ENCODE measurements at places on chromosomes 12 and 14.

- no peak for DNase-seq
These were observed 1.1 kb downstream of the C14orf93 start for GRCh38 chr14:23008831-23009230.

DNA sequence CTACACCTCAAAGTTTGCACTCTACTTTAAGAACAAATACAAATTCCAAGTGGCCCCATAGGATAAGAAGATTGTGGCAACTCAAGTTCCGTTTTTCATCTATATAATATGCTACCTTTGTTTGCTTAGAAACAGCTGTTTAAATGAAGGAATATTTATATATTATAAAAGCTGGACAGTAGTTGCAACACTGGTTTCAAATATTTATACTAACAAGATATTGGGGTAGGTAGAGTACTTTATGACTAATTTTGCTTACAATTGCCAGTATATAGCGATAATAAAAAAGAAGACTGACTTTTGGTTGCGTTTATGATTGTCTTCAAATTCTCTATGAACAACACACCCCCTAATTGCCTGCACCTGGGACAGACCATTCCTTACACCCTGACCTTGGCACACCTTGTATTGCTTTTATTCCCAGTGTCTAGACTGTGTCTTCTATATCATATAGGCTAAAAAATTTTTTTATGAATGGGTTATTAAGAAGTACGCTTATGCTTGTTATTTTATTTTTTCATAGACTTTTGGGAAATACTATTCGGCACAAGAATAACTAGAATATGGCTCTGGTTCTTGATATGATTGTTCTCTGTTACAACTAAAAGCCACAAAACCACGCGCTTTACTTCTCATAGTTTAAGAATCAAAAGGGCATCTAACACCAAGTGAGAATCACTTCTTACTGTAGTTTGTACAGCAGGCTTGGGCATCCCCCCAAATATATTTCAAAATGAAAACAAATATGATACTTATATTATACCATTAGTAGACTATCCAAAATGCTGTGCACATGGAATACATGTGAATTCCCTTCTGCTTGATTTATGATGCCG is 455.4 kb upstream of the DCN start:
- DNase-seq, result no peak

GRCh38 chr14:76499399-76499798 is 123.5 kb downstream of the ESRRB start:
- DNase-seq, result no peak

- no peak for DNase-seq
These were observed 23.2 kb downstream of the AP5M1 start for GRCh38 chr14:57291692-57292647.

DNA sequence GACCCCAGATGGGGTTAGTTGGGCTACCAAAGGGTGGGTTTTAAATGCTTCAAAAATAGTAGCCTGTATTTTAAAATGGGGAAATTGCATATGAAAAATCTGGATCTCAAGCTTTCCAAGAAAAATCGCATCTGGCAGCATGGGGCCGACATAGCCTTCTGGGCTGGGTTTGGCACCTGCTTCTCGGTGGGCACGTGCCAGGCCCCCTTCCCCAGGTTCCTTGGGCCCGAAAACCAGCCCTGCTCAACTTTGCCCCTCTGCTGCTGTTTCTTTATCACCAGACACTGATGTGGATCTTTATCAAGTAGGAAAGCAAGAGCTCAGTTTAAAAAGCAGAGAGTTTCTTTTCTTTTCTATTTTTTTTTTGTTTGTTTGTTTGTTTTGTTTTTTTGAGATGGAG is 95.1 kb downstream of the DICER1 start:
- DNase-seq, result no peak

- no peak for DNase-seq
These were observed 8.2 kb downstream of the NOC4L start for GRCh38 chr12:132152411-132152821.

GRCh38 chr12:88299567-88300101 is 157.5 kb downstream of the TMTC3 start:
- peak; percentile 85 for DNase-seq

- peak; percentile 52 for DNase-seq
These were observed 11.3 kb upstream of the KCNMB4 start for GRCh38 chr12:70354787-70355186.

DNA sequence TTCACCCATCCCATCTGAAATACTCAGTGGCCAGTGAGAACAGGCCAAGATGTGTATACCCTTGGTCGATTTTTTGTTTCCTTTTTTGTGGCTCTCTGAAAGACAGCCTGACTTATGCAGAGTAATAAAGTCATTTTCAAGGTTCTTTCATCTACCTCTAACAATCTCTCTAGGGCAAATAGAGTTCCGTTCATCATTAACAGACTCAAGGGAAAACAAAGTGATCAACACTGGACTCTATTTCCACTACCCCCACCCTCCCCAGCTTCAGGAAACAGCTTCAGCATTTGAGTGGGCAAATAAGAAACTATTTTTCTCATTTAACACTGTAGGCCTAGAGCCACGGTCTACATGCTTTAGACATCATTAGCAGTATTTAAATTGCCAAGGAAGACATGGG is 15.9 kb downstream of the PRKAB1 start:
- no peak for DNase-seq

Measured in adipocyte (in vitro differentiated cells).